ENCODE measurements at places on chromosomes 1 and 21.

DNA sequence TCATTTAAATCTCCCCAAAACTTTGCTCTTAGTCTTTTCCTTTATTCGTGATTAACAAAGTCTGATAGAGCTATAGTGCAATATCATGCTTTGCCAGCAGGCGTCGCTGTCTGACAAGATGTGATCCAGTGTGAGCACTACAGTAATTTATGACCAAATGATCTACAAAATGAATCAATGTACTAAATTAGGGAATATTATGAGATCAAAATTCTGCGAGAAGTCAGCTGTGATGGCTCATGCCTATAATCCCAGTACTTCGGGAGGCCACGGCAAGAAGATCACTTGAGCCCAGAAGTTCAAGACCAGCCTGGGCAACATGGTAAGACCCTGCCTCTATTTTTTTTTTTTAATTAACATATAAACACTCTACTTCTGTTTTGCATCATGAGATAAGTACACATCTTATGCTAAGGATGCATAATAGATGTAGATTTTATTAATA is 3.6 kb upstream of the SPSB1 start:
- peak; percentile 85 for DNase-seq

GRCh38 chr1:196380316-196380715 is 227.9 kb downstream of the KCNT2 start:
- DNase-seq = no peak

DNA sequence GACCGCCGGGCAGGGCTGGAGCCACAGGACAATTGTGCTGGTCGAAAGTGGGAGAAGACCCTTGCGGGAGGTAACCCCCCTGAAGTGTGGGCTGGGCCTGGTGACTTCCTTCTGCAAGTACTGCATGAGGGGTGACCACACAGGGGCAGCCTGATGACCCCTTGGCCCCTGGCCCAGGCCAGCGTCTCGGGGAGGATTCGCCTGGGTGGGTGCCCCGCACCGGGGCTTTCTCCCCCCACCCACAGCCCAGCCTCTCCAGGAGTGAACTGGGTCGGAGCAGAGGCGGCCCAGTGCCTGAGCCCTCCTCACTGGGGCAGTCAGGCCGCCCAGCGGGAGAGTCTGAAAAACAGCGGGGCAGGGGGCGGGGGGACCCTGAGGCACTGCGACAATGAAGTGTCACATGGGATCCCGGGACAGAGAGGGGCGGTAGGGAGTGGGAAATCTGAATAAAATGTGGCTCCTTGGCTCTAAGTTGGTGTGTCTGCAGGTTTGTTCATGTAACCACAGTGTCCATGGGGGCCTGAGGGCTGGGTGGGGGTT is 1.6 kb upstream of the DNMT3L start:
- no peak for DNase-seq

DNA sequence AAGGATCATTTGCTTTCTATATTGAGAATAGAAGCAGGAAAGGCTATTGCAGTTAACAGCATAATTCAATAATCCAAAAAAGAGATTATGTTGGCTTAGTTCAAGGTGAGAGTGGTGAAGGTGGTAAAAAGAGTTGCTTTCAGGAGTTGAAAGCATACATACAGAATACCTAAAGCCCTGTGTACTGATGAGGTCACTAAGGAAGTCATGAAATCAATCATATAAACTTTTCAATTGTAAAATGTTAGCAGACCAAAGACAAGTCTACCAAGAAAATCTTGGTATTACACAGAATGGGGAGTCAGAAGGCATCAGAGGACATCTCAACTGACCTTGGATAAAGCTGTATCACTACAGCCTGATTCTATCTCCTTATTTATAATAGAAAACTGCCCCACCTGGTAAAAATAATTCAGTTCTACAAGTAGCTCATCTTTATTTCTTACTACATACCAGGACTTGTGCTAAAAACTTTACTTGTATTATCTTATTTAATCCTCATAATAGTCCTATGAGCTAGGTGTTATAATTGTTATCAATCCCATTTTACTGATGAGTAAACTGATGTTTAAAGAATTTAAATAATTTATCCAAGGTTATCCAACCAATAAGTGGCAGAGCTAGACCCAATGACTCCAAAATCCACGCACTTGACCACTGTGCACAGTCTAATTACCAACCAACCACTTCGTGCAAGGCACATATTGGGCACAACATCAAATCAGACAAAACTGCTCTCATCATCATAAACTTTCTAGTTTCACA is 40.9 kb downstream of the TUT4 start:
- no peak for DNase-seq

DNA sequence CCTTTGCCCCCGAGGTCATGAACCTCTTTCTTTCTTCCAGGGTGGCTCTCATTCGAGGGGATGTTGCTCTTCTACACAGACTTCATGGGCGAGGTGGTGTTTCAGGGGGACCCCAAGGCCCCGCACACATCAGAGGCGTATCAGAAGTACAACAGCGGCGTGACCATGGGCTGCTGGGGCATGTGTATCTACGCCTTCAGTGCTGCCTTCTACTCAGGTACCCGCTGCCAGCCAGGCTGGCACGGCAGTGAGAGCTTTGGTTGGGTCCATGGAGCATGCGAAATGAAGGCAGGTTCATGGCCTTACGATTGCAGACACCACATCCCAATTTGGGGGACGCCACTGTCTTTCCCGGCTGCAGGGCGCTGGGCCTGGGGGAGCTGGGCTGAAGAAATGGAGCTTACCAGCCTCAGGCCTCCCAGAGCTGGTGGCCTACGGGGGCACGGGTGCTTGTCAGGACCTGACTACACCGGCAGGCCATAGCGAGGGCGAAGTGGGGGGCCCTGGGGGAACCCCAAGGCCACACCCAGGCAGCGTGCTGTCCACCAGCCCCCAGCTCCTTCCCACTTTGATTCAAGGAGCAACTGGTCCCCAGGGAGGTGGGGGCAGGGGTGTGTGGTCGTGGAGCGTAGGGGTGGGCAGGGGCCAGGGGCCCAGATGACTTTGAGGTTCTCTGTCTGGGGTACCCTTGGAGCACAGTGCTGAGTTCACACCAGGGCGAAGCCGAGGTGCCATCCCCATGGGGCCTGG is 20.0 kb downstream of the SLC45A1 start:
- DNase-seq = no peak

DNA sequence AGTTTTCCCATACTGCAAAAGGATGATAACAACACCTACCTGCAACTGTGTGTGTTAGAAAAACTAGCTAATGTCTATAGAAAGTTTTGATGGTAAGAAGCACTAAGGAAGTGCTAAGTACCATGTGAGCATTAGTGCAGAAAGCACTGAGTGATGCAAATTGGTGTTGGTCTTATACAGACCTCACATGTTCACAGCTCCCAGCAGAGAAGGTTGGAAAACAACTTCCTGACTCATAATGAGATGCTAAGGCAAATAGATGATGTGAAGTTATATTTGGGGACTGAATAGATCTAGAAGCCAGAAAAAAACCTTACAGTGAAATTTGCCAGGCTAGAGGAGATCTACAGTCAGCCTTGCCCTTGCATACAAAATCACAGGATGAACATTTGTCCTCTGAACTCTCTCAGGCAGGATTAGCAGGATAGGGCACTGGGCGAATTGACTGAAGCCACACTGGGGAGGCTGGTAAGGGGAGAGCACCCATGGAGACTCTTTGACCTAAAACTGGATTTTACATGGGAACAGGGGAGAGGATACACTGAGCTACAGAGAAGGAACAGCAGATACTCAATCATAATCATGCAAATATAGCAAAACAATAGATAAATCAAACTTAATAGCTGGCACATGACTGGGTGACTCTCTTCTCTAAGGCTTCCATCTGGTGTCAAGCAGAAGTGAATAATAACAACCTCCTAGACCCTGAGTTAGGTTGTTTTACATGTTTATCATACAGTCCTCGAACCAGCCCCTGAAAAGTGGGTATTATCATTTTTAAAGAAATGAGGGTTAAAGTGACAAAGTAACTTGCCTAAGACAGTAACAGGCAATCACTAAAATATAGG is 61.3 kb downstream of the ASTN1 start:
- DNase-seq = no peak

- DNase-seq = no peak
Observed at GRCh38 chr1:34975338-34975737, 9.8 kb downstream of the TMEM35B start.

DNA sequence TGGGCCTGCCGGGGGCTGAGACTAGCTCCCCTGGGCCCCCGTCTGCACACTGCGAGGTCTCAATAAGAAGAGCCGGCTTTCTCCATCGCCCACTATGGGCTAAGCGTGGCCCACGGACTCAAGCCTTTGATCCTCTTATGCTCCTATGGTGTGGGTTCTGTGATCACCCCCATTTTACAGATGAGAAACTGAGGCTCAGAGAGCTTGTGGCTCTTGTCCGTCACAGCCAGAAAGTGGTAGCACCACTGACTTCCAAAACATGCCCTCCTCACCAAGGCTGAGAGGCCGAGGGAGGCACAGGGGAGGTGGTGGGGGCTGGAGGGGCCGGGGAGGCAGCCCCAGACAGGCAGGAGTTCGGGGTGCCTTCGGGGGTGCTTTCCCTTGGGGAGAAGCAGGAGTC is 39.0 kb upstream of the CASZ1 start:
- DNase-seq = no peak

DNA sequence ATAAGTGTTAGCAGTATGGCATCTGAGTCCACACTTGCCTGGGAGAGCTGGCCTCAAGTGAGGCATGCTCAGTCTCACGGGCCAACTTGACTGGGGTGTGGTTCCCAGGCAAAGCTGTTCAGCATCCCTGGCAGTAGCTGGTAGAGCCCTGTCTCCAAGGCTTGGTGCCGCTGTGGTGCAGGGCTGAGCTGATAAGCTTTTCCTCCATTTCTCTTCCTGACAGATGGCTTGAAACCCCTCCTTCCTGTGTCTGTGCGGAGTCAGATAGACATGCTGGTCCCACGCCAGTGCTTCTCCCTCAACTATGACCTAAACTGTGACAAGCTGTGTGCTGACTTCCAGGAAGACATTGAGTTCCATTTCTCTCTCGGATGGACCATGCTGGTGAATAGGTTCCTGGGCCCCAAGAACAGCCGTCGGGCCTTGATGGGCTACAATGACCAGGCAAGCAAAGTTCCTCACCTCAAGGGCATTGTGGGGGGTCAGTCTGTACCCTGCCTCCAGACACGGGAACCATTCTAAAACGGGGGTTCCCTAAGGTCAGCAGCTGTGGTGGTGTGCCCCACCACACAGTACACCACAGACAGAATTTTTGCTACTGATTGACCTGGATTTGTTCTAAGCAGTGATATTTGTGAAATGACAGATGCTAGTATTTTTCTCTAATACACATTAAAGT is 13.7 kb upstream of the MIIP start:
- DNase-seq = no peak

DNA sequence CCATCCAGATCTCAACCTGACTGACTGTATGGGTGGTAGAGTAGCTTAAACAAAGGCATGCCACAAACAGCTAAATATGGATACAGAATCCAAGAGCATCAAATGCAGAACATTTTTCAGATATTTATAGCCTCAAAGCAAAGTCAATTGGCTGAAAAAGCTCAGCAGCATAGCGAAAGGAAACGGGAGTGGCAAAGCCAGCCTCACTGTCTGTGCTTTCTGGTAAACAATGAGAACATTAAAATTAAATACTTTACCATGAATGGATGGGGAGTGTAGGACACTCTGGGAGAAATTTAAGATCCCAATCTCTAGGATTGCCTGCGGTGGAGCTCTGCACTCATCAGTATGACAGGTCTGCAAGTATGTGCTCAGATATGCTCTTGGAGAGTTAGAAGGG is 4.4 kb downstream of the RASAL2 start:
- no peak for DNase-seq

DNA sequence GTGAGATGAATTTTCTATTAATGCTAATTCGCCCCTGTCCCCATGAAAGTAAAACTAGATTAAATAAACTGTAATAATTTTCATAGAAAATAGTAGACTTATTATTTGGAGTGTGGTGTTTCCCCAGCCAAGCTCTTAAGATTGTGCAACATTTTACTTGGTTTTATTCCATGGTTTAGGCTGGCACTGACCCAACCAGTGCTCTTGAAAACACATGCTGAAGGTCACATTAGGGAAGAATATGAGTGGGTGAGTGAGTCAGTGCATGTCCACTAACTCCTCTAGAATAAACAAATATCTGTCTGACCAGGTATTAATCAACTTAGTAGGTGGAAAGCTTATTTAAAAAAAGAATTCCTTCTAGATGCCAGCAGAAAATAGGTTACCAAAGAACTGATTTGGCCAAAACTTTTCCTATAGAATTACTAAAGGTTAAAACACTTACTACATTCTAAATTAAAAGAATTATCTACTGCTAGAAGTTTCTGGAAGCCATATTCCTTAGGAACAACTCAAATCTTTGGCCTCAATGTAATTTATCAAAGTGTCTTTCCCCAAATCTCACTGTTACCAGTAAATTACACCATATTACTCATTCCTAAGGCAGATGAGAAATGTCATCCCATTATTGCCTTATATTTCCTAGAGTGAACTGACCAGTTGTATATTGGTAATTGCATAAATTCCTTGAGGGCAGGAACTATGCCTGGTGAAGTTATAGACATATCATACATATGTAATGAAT is 89.7 kb upstream of the RGS1 start:
- no peak for DNase-seq

DNA sequence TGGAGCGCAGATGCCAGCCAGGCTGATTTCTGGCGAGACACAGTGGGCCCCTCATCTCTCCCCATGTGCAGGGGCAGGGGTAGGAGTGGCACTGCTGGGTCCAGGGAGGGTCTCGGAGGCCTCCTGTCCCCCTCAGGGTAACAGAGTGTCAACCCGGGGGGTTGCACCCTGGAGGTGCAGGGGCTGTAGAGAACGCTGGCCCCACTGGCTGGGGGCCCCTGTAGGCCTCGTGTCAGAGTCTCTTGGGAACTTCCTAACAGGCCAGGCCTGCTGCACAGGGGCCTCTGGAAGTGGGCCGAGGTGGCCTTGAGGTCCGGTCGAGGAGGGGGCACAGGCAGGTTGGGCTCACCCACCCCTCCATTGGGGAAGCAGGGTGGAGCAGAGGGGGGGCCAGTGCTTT is 38.9 kb upstream of the AJAP1 start:
- no peak for DNase-seq

GRCh38 chr1:240217403-240217802 is 125.7 kb downstream of the FMN2 start:
- no peak for DNase-seq

DNA sequence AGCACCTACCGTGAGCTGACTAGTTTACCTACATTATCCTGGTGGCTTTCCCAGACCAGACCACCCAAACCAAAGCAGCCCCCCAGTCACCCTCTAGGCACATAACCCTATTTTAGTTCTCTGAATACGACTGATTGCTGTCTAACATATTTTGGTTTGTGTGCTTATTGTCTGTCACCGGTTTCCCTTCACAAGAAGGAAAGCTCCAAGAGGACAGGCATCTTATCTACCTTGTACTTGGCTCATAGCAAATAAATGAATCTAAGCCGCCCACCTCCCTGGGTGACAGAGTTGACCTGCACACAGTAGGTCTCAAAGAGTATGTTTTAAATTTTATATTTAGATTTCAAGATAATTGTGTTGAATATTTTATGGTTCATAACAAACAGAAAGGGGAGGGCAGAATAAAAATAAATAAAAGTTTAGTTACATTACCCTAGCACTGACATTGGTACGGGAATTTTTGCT is 904 bp upstream of the PRDX6 start:
- no peak for DNase-seq
